ENCODE measurements at places on chromosomes 1 and 21.
A peak's percentile ranks its signal among the peaks of the same experiment; 100 is the strongest.

- no peak for DNase-seq
Observed at GRCh38 chr1:210769473-210769872, 364.5 kb downstream of the KCNH1 start.

GRCh38 chr1:158652721-158653334 lies 33.7 kb downstream of the SPTA1 start:
- no peak for DNase-seq

- no peak for DNase-seq
Observed at GRCh38 chr1:59885160-59885832, 41.3 kb downstream of the CYP2J2 start.

- peak; percentile 13 for DNase-seq
Observed at GRCh38 chr1:33036051-33036525, 595 bp downstream of the AK2 start.

- DNase-seq = no peak
Observed at GRCh38 chr1:156516821-156517220, 16.2 kb upstream of the MEF2D start.

- no peak for DNase-seq
Observed at GRCh38 chr1:183730107-183730724, 74.7 kb upstream of the RGL1 start.

GRCh38 chr1:27566462-27567145 lies 37.3 kb downstream of the AHDC1 start:
- DNase-seq = no peak

- peak; percentile 54 for DNase-seq
Observed at GRCh38 chr1:201637282-201638079, 98.6 kb downstream of the NAV1 start.

GRCh38 chr1:195766709-195767108 lies 841.5 kb downstream of the KCNT2 start:
- DNase-seq = peak; percentile 49
